ENCODE measurements at places on chromosomes 4 and X.

DNA sequence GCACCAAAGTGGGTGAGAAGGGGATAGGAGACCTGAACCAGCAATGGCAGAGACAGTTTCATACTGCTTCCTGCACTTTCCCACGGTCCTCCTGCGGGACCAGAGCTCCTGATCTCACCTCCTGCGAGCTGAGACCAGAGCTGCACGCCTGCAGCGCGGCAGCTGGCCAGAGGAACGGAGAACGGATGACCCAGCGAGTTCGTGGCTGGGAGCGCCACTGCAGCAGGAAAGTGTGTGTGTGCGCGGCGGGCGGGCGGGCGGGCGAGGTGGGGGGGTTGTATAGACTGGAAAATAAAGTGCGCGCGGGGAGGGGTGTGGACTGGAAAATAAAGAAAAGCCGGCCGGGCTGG lies 16.5 kb downstream of the MCF2 start:
- DNase-seq: no peak

DNA sequence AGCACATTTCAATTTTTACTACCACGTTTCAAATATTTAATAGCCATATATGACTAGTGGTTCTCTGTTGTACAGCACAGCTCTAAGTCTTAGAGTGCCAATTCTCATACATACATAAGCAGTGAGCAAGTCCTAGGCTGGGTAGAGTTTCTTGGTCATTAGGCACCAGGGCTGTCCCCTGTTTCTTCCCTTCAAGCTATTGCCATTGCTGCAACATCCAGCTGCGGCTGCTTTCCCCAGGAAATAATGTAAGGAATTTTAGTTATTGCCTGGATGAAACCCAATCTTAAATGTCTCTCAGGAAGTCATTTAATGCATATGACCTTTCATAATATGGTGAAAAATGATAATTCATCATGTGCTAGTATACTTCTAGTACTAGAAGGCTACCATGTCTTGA lies 74.1 kb upstream of the PPP3CA start:
- DNase-seq: no peak

DNA sequence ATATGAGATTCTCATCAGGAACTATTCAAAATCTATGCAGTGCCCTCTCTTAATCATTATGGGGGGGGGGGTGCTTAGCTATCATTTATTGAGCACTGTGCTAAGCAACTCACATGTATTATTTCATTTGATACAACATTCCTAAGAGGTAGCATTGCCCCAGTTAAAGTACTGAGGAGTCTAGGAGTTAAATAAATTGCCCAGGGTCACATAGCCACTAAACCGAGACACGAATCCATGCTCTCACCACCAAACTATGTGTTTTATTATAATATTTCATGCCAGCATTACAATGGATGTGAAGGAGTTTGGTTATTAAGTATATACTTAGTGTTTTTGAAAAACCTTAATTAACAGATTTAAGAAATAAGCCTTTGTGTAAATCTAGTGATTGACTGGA lies 131.4 kb downstream of the CBR4 start:
- no peak for DNase-seq

- DNase-seq: peak; percentile 24
These were observed 219.0 kb downstream of the TLL1 start for GRCh38 chr4:166091912-166092510.

- DNase-seq: no peak
These were observed 227.3 kb upstream of the TET2 start for GRCh38 chr4:104919406-104919805.

- no peak for DNase-seq
These were observed 63.9 kb downstream of the TRMT44 start for GRCh38 chr4:8504279-8505007.

Measured in NCI-H526 treated with DMSO at 0.1 percent for 48 hours (cell line).